ENCODE measurements at places on chromosomes 2 and 18. TPM values are rescaled to one million over a fixed set of nuclear protein-coding genes. Genes with fewer than 3 reads are reported as not detected.

Gene SULT6B1
- not detected for total RNA-seq

Gene TOGARAM2
- not detected for total RNA-seq

Gene DSC3
- 5.4 TPM for total RNA-seq

Gene TUBA3D
- not detected for total RNA-seq

Gene OSR1
- 0.81 TPM for total RNA-seq

Gene FBLN7
- 0.49 TPM for total RNA-seq

Gene AMER3
- not detected for total RNA-seq

Gene HIBCH
- 12.2 TPM for total RNA-seq

Gene SOX11
- total RNA-seq: 10.4 TPM

Gene MAP3K19
- not detected for total RNA-seq

Gene MARCO
- not detected for total RNA-seq

Gene TXNDC2
- total RNA-seq: 0.13 TPM
